ENCODE measurements at places on chromosomes 1 and 21. TPM values are rescaled to one million over a fixed set of nuclear protein-coding genes. Genes with fewer than 3 reads are reported as not detected.
A peak's percentile ranks its signal among the peaks of the same experiment; 100 is the strongest.

- DNase-seq, result peak; percentile 51
Observed at GRCh38 chr1:156747742-156748669, 3.5 kb downstream of the HDGF start.

DNA sequence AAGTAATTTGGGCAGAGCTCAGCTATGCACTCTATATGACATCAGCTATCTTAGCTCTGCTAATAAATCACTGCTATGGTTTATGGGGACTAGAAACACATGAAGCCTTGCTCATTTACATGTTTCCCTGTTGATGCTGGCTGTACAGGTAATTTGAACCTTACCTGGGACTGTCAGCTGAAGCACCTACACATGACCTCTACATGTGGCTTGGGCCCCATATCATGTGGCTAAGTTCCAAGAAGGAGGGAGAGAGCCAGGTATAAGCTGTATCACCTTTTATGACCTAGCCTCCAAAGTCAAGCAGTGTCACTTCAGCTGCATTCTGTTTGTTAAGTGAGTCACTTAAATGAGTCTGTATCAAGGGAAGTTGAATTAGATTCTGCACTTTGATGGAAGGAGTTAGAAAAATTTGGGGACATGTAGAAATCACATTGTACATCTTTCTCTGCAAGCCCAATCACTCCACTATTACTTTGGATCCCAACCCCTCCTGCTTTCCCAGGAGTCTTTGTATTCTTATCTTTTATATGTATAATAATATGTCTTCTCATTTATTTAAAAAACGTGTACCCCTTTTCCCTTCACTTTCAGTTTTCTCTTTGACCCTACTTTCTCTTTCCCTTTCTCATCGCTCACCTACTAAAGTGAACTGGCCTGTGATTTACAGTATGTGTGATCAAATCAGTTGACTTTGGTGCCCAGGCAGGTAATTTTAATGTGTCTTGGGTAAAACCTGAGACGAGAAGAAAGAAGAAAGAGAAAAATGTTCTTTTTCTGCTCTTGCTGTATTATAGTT, 53.4 kb upstream of the PRKACB start:
- no peak for DNase-seq

The SPATA6 gene
- total RNA-seq, result 20.6 TPM

- DNase-seq, result peak; percentile 89
Observed at GRCh38 chr21:35563885-35564451, 496.4 kb downstream of the SETD4 start.

All from muscle of leg (tissue), 16 donors.